ENCODE measurements at places on chromosomes 2 and 18.

- no peak for DNase-seq
These were observed 143.5 kb upstream of the SP5 start for GRCh38 chr2:170571612-170572011.

- DNase-seq, result no peak
These were observed 31.6 kb upstream of the CCDC195 start for GRCh38 chr2:224747765-224748164.

DNA sequence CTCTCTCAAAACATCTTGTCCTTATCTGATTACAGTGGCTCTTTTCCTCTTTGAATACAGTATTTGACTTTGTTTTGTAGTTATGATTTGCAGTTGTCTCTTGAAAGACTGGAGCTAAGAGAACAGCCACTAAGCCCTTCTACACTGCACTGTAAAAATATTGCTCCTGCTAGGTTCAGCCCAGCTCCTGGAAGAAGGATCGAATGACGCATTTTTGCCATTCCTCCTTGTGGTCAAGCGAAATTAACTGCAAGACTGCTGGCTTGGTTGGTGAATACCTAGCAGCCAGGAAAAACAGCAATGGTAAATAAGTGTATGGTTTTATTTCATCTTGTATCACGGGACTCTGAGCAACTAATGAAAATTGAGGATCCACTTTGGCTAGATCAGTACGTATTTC lies 407.8 kb upstream of the CDH2 start:
- DNase-seq, result no peak

- no peak for DNase-seq
These were observed 1.9 kb downstream of the GLB1L start for GRCh38 chr2:219243291-219243761.

GRCh38 chr18:57087644-57088376 lies 59.1 kb upstream of the BOD1L2 start:
- DNase-seq, result no peak

- DNase-seq, result no peak
These were observed 88.9 kb upstream of the BCL2L11 start for GRCh38 chr2:111031546-111032478.

DNA sequence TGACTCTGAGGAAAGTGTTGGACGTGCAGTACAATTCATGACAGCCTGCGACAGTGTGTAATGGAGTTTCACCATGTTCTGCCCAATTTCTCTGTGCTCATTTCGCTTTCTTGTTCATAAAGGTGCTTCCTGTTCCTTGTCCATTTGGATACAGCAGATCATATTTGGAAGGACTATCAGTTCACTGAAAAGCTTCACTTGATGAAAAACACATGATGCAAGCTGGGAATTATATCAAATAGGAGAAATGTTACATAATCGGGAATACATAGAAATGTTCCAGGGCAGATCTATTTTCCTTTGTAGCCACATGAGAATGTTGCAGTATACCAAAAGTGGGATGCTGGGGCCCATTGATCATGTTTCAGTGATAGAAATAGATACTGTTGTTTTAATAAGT lies 266.3 kb upstream of the SLC14A2 start:
- no peak for DNase-seq

DNA sequence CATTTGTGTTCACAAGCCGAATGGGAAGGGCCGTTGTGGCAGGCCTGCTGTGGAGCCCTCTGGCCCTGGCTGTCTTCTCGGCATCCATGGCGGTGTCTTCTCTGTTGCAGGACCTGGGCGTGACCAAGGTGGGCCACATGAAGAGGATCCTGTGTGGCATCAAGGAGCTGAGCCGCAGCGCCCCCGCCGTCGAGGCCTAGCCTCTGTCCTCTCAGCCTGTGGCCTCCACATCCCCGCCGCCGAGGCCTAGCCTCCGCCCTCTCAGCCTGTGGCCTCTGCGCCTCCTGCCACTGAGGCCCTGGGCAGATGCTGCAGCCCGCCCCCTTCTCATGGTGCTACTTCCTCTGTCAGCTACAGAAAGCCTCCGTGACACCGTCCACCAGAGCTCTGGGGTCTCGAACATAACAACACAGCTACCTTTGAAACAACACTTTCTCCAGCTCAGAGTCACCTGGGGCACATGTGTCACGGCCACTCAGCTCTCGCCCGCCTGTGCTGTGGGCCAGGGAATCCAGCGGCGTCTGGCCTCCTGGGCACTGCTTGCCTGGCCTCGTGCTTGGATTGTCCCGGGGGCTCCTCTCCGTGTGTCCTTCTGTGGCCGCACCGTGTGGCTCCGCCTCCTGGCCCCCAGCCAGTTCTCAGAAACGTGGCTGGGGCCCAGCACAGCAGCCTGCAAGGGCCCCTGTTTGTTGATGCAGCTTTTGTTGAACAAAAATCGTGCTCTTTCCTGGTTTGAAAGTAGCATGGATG lies 97.1 kb downstream of the USP40 start:
- no peak for DNase-seq
